ENCODE measurements at places on chromosomes 4 and X.

- no peak for DNase-seq
Measured at GRCh38 chr4:126762663-126763247, 870.0 kb upstream of the INTU start.

- DNase-seq = no peak
Measured at GRCh38 chr4:155587766-155588165, 78.9 kb upstream of the GUCY1A1 start.

- DNase-seq = no peak
Measured at GRCh38 chr4:124974152-124974551, 261.6 kb upstream of the ANKRD50 start.

DNA sequence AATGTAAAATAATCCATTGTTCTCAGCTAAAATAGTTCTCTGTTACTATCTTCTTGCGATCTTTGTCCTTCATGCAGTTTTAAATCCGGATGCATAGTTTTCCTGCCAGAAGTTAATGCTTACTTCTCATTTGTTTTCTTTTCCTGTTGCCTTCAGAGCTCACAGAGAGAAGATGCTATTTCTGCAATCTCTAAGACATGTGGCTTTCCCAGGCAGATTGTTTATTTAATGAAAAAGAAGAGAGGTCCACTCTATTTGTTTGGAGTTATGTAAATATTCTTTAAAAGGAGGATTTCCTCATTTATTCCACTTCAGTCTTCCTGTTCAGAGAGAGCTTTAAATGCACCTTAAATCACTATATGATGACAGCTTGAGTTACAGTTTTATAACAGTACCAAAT is 39.3 kb upstream of the HPGD start:
- DNase-seq = no peak

GRCh38 chr4:68617003-68617698 is 41.0 kb upstream of the UGT2B17 start:
- no peak for DNase-seq

GRCh38 chr4:140448830-140449229 is 21.4 kb upstream of the CLGN start:
- no peak for DNase-seq

- DNase-seq = no peak
Measured at GRCh38 chr4:106762666-106763443, 273.3 kb downstream of the DKK2 start.

DNA sequence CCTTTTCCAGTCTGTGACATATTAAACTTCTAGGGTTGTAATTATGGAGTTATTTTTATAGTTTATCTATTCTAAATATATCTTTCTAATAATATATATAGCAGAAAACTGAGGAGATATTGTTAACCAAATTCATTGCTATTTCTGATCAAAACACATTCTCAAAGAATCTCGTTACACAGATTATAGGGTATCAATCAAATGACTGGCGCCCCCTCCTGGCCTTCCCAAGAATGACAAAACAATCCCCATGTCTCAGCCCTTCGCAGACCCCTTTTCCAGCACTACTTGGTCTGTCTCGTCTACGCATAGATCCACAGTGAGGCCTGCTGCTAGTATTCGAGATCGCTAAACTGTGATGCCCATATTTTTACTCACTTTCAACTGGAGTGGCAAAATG is 209.3 kb downstream of the GPC3 start:
- no peak for DNase-seq

- no peak for DNase-seq
Measured at GRCh38 chrX:22220941-22221340, 51.8 kb upstream of the CBLL2 start.

DNA sequence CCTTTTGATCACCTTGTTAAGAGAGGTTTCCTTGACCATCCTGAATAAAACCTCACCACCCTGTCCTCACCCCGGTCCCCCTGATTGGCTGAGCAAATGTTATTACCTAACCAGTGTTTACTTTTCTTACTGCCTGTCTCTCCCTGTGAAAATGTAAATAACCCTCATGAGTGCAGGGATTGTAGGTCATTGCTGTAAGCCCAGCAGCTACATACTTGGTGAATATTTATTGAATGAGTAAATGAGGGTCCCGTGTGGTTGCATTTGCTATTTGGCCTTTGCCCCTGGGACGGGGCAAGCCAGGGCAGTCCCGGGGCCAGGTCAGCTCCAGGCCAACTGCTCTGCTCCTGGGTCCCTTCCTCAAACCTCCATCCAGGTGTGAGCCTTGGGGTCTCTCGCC is 55.5 kb upstream of the CLCN4 start:
- DNase-seq = no peak

GRCh38 chr4:111945014-111945413 is 200.2 kb upstream of the FAM241A start:
- DNase-seq = no peak

- no peak for DNase-seq
Measured at GRCh38 chr4:2850966-2851798, 7.5 kb downstream of the ADD1 start.

DNA sequence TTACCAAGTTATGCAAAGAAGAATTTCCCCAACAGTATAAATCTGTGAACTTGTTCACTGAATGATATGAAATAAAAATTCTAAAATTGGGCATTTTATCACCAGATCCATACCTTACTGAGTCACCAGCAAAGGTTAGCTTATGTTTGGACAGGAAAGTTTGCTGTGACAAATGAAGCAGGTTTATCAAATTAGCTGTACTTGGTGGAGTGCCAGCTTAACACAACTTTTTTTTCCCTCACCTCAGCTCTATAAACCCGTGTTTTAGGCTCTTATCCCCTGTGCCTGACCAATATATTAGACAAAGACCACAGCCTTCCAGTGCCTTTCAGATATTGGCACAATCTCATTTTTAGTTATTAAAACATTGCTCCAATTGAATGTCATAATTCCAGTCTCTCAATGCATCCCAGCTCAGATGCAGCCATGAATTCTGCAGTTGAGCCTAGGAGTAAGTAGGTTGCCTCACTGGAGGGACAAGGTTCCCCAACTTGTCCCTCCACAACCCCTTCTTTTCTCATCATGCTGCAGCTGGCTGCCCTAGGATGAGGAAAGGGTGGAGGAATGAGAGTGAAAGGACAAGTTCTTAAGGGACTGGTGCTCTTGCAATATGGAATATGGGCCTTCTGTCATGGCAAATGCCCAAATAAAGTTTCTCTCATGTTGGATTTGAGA is 27.0 kb upstream of the PDGFC start:
- no peak for DNase-seq

DNA sequence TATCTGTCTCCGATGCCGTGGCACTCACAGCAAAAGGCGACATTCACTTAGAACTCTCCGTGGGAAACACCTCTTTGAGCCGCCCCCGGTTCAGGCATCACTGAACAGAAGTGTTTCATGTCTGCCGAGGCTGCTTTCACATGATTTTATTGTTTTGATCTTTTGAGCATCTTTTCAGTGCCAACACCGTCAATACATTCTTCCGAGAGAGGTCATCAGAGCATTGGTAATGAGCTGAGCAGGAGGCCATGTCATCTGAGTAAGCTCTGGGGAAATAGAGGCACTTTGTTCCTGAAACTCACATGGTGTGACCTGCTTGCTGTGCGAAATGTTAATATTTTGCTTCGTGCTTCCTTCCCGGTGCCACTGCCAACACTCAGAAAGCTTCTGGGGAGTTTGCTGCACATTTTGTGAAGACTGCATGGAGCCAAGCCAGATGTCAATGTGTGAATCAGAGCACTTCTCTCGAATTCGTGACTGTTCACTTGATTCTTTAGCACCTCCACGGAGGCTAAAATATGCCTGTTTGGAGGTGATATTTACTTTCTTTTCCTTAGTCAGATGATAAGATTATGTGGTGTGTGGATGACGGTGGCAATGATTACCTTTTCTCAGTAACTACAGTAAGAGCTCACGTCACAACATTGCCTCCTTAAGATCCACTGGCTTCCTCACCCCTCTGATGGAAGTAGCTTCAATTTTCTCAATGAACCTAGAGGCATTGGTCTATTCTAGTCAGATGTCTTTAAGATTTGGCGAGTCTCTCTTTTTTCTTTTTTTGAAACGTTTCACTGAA is 222.3 kb upstream of the HS3ST1 start:
- DNase-seq = no peak

DNA sequence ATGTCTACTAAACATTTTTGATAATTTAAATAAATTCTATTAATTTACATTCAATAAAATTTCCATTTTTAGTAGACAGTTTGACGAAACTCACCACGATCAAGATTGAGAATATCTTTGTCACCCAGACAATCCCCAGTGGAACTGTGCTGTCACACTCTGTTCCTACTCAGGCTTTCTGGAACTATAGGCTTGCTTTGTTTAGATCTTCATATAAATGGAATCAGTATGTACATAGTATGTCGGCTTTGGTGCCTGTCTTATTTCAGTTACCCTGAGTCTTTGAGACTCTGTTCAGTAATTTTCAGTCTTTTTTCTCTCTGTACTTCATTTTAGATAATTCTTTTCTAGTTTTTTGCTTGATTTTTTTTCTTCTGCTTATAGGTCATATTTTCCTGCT is 163.5 kb upstream of the EMCN start:
- DNase-seq = no peak
